ENCODE measurements at places on chromosomes 2 and 18. TPM values are rescaled to one million over a fixed set of nuclear protein-coding genes. Genes with fewer than 3 reads are reported as not detected.

DNA sequence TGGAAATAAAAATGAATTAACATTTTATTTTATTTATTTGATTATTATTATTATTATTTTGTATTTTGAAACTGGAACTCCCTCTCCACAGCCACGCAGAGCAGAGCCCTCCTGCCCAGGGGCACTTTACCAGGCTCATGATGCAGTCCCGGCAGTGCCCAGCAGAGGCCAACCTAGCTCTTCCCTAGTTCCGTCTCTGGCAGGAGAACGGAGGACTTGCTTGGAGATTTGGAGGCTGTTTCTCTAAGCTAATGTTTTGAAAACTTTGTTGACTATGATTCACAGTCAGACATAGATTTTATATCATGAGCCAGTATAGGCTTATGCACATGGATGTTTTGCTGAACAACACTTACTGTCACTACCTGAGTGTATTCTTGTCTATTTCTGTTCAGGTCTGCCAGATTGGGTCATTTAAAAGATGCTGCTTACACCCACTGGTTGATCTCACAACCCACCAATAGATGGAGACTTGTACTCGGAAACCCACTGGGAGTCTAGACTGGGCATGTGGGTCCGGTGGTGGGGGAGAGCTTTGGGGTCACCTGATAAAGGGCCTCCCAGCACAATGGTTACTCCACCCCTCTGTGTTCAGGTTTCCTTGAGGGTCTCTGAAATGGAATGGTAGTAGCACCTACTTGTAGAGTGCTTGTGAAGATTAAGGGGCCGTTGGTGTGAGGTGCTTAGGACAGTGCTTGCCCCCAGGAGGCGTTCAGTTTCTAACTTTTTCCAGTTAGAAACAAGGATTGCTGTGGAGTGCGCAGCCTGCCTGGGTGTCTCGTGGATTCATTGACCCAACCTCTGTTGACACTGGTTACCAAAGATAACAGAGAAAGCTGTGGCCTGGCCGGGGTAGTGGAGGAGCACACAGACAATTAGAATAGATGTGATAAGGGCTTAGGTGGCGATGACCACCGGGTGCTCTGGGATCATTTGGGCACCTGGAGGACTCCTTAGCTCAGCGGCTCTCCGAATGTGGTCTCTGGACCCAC, 177.3 kb downstream of the HAUS1 start:
- peak; percentile 79 for DNase-seq

GRCh38 chr2:17815468-17816184, 634 bp upstream of the MSGN1 start:
- no peak for DNase-seq

DNA sequence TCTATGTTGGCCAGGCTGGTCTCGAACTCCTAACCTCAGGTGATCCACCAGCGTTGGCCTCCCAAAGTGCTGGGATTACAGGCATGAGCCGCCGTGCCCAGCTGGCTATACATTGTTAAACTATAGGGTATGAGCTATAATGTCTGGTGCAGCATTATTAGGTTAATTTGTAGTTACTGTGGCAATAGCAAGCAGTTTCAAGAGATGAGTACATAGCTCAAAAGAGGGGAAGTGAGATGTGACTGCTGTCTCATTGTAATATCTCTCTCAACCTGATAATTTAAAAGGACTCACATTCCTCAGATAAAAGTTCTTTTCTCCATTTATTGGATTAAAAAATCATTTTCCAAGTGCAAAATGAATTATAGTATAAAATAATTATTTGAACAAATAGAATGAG, 116.4 kb downstream of the INO80D start:
- no peak for DNase-seq

- no peak for DNase-seq
Measured at GRCh38 chr2:6927186-6927585, 10.0 kb downstream of the RNF144A start.

The ACMSD gene
- not detected for total RNA-seq

DNA sequence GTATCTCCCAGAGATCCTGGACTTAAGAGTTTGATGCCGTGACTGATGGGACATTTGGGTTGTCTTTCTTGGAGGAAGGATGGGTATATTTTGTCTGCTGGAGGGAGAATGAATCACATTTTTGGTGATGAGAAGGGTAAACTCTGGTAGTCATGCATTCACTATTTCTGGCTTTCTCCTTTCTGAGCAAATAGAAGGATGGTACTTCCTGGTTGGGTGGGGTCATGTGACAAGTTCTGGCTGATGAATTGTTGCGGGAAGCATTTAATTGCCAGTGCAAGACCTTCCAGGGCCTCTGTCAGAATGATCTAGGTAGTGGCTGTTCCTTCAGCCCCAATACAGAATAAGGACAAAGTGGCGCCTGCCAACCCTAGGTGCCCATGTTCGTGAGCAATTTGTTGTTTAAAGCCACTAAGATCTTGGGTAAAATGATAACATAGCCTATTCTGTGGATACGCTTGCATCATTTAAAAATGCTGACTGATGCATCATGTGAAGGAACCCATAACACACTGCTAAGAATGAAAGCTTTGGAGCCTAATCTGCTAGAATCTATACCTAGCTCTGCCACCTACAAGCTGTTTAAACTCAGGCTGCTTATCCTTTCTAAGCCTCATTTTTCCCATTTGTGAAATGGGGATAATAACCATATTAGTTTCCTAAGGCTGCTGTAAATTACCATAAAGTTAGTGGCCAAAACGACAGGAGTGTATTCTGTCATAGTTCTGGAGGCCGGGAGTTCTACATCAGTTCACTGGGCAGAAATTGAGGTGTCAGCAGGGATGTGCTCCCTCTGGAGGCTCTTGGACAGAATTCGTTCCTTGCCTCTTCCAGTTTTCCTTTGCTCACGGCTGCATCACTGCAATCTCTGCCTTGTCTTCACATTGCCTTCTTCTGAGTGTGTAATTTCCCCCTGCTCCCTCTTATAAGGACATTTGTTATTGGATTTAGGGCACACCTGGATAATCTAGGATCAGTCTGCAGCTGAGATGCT, 281.3 kb downstream of the AGPS start:
- peak; percentile 8 for DNase-seq

GRCh38 chr2:8552293-8552801, 129.5 kb upstream of the ID2 start:
- DNase-seq: no peak

DNA sequence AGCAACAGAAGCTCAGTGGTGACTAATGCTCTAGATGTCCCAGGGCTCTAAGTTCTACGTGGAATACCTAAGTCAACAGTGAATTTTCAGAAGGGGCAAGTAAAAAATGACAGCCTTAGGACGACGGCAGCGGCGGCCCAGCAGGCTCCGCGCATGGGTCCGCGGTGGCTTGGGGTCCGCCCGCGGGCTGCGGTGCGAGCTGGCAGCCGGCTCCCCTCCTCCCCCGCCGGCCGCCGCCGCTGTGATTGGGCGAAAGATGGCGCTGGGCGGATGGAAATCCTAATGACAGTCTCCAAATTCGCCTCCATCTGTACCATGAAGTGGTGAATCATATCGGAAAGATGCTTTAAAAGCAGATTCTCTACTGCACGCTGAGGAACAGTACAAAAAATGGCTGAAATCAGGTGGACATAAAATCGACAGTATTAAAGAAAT, 74.7 kb downstream of the HNRNPLL start:
- DNase-seq: peak; percentile 69

DNA sequence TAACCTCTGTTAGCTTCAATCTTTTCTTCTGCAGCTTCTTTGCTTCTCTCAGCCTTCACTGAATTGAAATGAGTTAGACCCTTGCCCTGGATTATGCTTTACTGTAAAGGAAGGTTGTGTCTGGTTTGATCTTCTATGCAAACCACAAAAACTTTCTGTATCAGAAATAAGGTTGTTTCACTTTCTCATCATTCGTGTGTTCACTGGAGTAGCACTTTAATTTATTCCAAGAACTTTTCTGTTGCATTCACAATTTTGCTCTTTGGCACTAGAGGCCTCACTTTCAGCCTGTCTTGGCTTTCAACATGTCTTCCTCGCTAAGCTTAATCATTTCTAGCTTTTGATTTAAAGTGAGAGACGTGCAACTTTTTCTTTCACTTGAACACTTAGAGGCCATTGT, 365.3 kb downstream of the TDRD15 start:
- no peak for DNase-seq

- DNase-seq: no peak
Measured at GRCh38 chr2:85376291-85377065, 21.9 kb downstream of the ELMOD3 start.

The TEKT4 gene
- total RNA-seq: not detected

- no peak for DNase-seq
Measured at GRCh38 chr2:78718024-78718423, 307.5 kb upstream of the REG3G start.

The KYNU gene
- total RNA-seq: 11.3 TPM

DNA sequence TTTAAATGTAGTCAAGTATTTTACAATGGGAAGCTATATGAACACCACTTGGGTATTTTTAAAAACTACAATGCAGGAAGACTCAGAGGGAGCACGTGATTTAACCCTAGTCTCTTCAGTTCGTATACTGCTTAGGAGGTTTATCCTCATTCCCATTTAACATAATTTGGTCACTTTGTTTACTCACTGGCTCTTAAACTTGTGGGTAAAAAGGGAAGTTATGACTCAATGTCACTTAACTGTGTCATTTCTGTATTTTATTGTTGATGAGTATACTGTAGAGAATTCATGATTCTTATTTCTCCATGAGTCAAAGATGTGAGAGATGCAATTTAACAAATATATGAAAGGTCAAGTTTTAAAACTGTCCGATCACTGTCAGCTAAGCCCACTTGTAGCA, 48.2 kb downstream of the SLC66A3 start:
- peak; percentile 88 for DNase-seq

- DNase-seq: no peak
Measured at GRCh38 chr2:204251158-204251997, 293.9 kb upstream of the PARD3B start.

The MARCHF4 gene
- 5.0 TPM for total RNA-seq

The CD28 gene
- total RNA-seq: not detected

The RAD51AP2 gene
- total RNA-seq: not detected

- DNase-seq: no peak
Measured at GRCh38 chr18:79068341-79068936, 755 bp upstream of the ATP9B start.

- DNase-seq: peak; percentile 89
Measured at GRCh38 chr2:241268716-241269445, 46.6 kb downstream of the HDLBP start.

DNA sequence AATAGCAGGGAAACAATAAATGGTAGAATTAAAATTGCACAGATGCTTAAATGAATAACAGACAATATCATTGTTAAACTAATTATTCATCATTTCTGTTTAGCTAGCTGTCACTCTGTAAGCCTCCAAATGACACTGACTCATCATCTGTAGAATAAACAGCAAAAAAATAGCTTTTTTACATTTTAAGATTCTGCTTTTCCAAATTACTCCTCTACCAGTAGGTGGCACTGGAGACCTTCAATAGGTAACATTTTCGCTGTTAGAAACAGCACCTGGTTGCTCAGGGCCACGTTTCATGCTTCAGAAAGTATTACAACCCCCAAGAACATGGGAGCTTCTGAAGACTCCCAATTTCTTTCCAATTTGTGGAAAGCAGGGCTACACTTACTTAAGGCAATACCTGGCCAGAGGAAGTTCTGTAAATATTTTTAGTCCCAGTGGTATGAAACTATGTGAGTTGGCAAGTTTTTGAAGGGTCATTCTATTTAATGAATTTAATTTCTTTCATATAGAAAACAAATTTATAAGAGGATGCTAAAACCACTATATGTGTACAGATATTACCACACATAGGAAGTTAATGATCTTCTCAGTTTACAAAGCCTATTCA, 45.4 kb downstream of the TTN start:
- DNase-seq: peak; percentile 66

- peak; percentile 34 for DNase-seq
Measured at GRCh38 chr2:162928356-162928755, 89.8 kb upstream of the KCNH7 start.

DNA sequence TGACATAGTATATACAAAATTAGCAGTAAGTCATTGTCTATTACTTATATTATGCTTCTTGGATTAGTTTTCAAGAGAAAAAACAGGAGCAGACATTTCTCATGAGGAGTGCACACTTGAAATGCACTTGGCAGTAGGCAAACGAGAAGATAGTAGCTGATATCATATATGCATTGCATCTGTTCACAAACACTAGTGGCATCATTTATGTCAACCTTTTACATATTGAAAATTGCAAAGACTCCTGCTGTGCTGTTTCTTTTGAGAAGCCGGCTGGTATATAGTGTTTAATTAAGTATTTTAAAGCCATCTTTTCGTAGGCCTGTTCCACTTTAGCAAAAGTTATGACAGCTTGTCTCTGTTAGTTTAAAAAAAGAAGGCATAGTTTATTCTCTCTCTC, 58.4 kb upstream of the SLC8A1 start:
- no peak for DNase-seq

- peak; percentile 76 for DNase-seq
Measured at GRCh38 chr2:221075203-221075602, 496.9 kb downstream of the EPHA4 start.

- no peak for DNase-seq
Measured at GRCh38 chr2:202488671-202489070, 112.5 kb downstream of the BMPR2 start.

- DNase-seq: no peak
Measured at GRCh38 chr18:55346961-55347740, 240.8 kb downstream of the TCF4 start.

- peak; percentile 13 for DNase-seq
Measured at GRCh38 chr2:179842498-179843153, 18.8 kb downstream of the ZNF385B start.

The PRKAG3 gene
- not detected for total RNA-seq

- peak; percentile 65 for DNase-seq
Measured at GRCh38 chr18:45107425-45107824, 426.7 kb downstream of the SETBP1 start.

The SETBP1 gene
- total RNA-seq: 1.9 TPM

GRCh38 chr2:241366678-241367077, 10.6 kb downstream of the FARP2 start:
- DNase-seq: no peak

GRCh38 chr2:939936-940601, 10.6 kb upstream of the SNTG2 start:
- no peak for DNase-seq

- no peak for DNase-seq
Measured at GRCh38 chr2:42182654-42183308, 13.6 kb downstream of the EML4 start.

The SEC11C gene
- 53.1 TPM for total RNA-seq

DNA sequence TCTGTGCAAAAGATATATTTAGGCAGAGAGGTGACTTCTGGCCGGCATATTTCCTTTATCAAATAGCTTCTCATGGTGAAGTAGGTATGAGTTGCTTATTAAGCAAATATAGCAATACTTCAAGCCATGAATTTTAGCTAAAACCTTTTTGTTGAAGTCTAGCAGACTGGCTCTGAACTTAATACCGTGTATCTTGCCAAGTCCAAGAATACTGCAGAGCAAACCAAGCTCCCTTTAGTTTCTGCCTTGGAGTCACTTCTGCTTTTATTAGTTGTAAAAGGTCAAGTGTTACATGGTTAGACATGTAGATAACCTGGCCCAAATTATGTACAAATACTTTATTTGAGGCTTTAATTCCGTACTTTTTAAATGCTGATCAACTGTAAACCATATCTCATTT, 627.6 kb upstream of the PKDCC start:
- DNase-seq: no peak
